ENCODE measurements at places on chromosomes 12 and 14.

GRCh38 chr12:56838621-56839488, 75.7 kb downstream of the HSD17B6 start:
- DNase-seq = no peak

GRCh38 chr12:118256352-118256751, 116.4 kb downstream of the TAOK3 start:
- no peak for DNase-seq

DNA sequence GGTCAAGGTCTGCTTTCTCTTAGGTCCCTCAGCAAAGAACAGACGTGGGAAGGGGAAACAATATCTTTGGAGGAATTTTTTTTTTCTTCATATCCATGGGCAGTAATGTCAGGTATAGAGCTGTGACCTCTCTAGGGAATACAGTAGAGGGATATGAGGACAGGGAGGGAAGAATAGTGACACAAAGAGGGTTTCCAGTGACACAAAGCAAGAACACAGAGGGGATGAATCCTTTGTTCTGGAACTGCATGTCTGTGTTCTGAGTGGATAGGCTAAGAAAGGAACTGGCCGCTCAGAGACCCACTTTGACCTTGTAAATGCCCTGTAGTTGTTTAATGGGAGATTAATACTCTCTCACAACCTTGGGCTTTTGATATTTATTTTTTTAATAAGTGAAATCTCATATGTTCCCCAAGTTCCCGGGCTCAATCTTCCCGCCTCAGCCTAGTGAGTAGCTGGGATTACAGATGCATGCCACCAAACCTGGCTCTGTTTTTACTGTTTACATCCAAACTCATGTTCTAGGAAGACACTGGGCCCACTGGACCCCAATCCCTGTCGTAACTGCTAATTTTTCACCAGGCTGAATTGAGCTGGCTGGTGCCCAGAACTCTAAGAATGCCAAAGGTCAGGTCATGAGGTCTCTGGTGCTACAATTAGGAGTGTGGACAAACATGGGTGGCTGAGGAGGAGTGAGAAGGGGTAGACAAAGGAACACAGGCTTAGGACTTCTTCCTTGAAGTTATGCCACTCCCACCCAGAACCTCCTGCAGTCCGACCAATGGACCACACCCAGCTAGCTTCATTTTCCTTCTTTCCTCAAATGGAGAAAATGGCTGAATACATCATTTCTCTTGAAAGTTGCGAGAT, 9.1 kb upstream of the PLEKHH1 start:
- DNase-seq = no peak

DNA sequence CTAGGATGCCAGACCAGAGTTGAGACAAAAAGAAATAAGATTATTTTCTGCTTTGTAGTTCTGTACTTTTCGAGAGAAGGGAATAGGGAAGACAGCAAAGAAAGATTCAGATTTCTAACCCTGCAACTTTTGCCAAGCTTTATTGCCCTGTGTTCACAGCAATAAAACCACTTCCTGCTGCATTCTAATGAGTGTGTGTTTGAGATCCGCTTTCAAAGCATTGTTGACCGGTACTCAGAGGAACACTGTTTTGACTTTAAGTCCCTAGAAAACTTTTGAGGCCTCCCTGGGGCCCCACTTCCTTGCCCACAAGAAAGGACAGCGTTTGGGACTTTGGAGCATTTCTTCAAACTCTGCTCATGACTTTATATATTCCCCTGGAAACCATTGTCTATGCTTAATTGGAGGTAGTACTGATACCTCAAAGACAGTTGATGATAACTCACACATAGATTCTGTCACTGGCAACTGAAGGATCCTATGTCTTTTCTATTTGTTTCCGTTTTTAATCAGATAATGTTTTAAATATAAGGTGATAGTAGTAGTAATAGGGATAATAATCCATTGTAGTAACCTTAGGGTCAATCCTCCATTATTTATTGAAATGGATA, 1.3 kb downstream of the RNASE6 start:
- DNase-seq = no peak

GRCh38 chr14:51285120-51285519, 45.1 kb downstream of the TMX1 start:
- DNase-seq = no peak

GRCh38 chr12:2613326-2614073, 181.3 kb upstream of the FKBP4 start:
- DNase-seq = no peak

DNA sequence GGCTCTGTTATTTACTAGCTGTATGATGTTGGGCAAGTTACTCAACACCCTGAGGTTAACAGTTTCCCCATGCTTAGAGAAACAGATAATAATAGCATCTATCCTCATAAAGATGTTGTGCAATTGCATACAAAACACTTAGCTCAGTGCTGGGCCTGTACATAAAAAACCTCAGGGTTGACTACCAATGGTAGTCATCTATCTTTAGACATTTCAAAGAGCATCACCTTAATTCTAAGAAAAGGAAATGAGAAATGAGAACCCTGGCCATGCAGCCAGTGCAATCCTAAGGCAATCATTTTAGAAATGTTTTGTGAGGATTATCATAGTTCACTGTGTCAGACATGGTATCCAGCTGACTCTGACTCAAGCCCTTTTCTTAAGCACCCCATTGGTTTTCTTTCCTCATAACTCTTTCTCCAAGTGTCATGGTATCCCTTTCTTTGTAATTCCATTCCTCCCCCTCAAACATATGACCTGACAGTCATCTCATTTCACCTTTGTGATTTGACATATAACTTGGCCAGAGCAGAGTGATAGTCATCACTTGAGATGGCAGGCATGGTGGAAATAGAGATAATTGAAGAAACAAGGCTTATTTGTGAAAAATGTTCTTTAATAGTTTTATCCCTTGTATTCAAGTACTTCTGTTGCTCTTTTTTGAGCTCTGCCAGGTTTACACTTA, 29.5 kb upstream of the OSBPL8 start:
- DNase-seq = no peak

DNA sequence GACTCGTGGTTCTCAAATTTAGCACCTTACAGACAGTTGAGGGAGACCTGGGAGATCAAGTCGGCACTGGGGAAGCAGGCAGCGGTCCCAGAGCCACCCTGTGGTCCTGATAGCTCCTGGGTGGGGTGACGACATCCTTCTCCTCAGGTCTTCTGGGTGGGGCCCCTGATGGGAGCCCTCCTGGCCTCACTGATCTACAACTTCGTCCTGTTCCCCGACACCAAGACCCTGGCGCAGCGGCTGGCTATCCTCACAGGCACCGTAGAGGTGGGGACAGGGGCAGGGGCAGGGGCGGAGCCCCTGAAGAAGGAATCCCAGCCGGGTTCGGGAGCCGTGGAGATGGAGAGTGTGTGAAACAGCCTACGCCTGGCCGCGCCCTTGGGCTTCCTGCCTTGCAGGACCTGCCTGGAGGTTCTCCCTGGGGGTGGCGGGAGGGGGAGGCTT, 2.6 kb downstream of the AQP6 start:
- no peak for DNase-seq

DNA sequence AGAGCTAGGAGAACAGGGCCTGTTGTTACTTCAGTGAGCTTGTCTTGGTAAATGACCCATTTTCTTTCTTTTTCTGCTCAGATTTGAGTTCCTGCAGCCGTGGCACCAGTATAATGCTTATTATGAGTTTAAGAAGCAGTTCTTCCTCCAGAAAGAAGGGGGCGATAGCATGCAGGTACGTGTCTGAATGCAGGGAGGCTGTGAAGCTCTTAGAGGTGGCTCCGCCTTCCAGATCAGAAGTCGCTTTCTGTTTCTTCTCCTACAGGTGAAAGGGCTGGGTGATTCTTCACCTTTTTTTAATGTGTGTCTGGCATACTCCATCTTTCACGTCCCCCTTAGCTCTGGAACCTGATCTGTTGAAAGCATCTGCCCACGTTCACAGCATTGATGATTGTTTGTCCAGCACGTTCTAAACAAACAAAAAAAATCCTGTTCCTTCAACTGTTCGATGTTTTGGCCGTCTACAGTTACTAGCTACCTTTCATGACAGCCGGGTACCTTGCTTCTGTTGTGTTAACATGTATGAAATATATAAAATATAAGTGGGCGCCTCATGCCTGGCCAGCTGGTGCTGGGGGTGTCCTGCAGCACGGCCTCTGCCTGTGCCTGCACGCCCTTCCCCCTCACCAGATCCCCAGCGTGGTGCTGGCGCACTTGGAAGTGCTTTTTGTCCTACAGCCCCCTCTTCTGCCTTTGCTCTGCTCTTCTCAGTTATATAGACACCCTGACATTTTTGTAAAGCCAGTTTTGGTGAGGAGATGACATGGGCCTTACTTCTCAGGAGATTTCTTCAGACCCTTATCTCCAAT, 44.6 kb downstream of the SFSWAP start:
- no peak for DNase-seq

DNA sequence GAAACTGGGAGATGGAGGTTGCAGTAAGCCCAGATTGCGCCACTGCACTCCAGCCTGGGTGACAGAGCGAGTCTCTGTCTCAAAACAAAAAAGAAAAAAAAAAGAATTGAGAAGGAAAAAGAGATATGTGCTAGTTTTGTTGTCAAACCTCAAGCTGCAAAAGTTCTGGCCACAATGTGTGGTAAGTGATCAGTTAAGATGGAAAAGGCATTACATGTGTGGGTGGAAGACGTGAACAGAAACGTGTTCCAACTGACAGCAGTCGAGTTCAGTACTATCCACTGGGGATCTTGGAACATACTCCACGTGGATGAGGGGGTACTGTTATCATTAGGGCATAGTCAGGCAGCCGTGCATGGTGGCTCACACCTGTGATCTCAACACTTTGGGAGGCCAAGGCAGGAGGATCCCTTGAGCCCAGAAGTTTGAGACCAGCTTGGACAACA, 17.3 kb downstream of the GPR68 start:
- DNase-seq = no peak

GRCh38 chr12:128592220-128592744, 231.5 kb downstream of the SLC15A4 start:
- no peak for DNase-seq

GRCh38 chr14:94679937-94680861, 68.0 kb downstream of the SERPINA3 start:
- DNase-seq = no peak

- no peak for DNase-seq
Observed at GRCh38 chr12:99611117-99611516, 36.4 kb upstream of the GARIN6 start.

GRCh38 chr12:38907201-38907923, 2.0 kb upstream of the CPNE8 start:
- no peak for DNase-seq

GRCh38 chr14:55641954-55642353, 61.9 kb downstream of the KTN1 start:
- DNase-seq = no peak

GRCh38 chr14:23093991-23094665, 808 bp downstream of the ACIN1 start:
- no peak for DNase-seq

- DNase-seq = no peak
Observed at GRCh38 chr12:50326590-50327284, 43.4 kb upstream of the LIMA1 start.

DNA sequence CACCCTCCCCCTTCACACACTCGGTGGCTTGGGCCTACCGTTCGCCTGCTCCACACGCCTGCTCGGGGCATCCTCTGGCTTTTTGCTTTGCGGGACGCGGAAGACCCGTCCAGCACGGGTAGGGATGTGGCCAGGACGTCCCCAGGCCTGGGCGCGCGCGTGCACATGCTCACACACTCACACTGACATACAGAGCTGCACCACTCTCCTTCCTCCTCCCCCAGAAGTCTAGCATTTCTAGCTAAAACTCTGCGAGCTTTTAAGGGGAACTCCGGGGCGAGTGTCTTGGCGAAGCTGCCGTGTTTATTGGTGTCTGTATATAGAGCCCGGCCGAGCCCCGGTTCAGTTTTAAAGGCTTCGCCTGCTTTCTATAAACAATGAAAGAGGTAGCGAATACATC, 5.0 kb downstream of the TBX5 start:
- no peak for DNase-seq

DNA sequence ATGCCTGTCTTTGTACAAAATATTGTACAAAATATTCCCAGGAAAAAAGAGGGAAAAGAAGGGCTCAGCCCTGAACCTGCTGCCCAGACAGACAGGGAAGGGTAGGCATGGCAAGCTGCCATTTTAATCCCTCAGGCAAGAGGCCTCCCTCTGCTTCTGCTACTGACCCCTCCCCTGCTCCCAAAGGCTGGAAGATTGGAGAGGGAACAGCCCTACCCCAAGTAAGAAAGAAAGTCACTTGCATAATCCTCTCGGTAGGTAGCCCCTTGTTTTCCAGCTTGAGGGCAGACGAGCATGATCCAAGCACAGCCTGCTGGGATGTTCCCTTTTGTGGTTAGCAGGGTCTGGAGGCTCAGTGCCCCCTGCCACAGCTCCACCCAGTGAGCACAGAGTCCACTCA, 20.7 kb downstream of the ADCY6 start:
- no peak for DNase-seq

GRCh38 chr12:98821866-98822265, 176.8 kb downstream of the APAF1 start:
- no peak for DNase-seq

- no peak for DNase-seq
Observed at GRCh38 chr14:83838226-83838625, 1691.7 kb upstream of the FLRT2 start.

DNA sequence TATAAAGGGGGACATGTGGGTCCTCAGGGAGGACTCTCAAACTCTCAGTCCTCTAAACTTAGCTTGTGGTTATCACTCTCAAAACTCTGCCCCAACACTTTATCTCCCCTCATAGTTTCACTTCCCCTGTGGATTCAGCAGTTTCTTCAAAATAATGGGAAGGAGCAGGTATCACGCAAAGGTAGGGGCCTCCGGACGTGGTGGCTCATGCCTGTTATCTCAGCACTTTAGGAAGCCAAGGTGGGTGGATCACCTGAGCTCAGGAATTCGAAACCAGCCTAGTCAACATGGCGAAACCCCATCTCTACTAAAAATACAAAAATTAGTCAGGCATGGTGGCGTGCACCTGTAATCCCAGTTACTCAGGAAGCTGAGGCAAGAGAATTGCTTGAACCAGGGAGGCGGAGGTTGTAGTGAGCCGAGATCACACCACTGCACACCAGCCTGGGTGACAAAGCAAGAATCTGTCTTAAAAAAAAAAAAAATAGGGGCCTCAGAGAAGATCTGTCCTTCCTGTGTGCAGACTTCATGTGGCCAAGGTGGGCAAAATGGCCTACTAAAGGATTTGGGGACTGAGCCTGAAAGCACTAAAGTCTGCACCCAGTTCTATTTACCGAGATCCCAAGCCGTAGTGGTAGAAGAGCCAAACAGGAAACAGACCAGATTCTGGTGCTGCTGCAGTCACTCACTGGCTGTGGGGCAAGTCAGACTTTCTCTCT, 6.4 kb downstream of the ITGB7 start:
- DNase-seq = no peak

DNA sequence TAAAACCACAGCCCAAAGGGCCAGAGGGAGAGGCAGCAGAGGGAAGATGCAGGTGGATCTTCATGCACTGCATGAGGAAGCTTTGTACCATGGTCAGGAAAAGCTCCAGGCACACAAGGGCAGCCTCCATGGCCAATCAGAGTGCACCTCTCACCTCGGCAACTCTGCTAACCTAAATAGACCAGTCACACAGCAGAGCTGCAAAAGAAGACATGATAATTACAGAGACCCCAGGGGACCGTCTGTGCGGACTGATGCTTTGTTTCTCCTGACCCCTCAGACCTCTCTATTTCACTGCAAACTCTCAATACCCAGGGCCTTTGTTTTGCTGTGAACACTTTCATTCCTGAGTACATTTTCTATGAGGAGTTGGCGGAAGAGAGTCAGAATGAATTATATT, 10.7 kb upstream of the TCL1B start:
- DNase-seq = no peak

Measured in activated gamma-delta T cell (primary cell).